ENCODE measurements at places on chromosomes 6 and 20.

- no peak for DNase-seq
These were observed 258.8 kb downstream of the GMDS start for GRCh38 chr6:1986454-1987243.

DNA sequence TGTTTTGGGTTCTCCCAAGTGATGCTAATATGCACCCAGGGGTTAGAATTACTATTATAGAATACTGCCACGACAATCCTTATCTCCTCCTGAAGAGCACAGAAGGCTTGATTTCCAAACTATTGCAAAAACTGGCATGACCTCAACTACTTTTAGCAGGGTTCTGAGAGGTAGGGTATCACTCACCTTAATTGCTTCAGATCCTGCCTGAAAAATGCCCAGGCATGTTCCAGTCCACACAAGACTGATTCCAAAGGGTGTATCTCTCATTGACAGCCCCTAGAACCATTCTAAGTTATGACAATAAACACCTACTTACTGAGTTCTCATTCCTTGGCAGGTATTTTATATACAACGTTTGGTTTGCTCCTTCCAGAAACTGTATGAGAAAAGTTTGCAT lies 5.0 kb upstream of the DSE start:
- no peak for DNase-seq

- DNase-seq: no peak
These were observed 104.3 kb downstream of the SULF2 start for GRCh38 chr20:47680804-47681529.

- DNase-seq: no peak
These were observed 44.7 kb upstream of the CNKSR3 start for GRCh38 chr6:154555073-154555677.

DNA sequence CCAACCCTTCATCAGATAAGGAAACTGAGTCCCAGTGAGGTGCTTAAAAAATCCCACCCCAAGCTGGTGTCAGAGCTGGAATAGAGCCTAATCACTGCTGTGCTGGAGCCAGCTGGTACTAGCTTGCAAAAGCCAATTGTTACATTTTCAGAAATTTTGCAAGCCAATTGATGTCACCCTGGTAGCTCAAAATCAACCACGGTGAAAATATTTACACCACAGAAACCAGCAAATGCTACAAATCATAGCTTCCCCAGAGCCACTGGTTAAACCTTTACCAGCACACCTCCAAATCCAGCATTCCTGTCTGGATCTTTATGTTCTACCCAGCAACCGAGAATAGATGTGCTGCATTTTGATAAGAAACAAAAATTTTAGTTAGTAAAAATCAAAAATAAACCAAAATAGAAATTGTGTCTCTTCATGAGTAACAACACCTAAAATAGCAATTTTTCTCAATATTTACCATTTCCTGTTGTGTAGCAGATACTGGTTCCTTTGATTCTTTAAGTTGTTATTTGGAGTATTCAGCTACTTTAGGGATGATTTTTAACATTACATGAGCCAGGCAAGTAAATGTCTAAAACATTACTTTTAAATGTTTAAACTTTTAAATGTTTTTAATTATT lies 7.2 kb upstream of the LCA5 start:
- no peak for DNase-seq

- no peak for DNase-seq
These were observed 34.9 kb downstream of the GPLD1 start for GRCh38 chr6:24454452-24454851.

DNA sequence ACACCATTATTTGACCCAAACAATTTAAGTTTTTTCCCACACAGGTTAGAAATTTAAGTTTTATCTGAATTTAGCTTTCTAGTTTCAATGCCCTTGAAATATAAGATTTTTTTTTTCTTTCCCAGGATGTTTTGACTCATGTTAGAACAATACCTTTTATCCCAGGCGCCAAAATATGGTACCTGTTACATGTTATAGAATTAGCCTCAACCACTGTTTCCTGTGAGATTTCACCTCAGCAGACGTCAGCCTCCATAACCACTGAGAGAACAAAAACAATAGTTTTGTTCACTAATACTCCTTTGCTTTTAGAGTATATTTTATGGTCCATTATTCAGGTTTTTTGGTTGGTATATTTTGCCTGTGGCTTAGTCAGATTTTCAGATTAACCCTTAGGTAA lies 302.9 kb downstream of the CDKAL1 start:
- DNase-seq: no peak

- no peak for DNase-seq
These were observed 425.1 kb downstream of the FOXA2 start for GRCh38 chr20:22159276-22159675.

DNA sequence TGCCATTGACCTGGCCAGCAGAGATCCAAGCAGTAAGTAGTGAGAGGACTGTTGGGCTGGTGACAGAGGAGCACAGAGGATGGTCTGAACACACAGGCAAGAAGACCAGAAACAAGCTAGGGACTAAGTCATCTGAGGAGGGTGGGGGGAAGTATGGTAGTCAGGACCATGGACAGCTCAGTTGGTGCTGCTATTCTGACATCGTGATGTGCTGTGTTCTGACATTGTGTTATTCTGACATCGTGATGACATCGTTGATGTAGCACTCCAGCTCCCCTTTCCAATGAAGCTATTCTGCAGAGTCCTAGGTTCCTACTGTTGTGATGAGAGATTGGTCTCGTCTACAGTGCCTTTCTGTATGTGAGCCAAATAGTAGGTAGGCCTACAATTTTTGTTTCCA lies 28.7 kb downstream of the CFAP206 start:
- no peak for DNase-seq

- no peak for DNase-seq
These were observed 76.6 kb upstream of the PRND start for GRCh38 chr20:4645109-4645508.

DNA sequence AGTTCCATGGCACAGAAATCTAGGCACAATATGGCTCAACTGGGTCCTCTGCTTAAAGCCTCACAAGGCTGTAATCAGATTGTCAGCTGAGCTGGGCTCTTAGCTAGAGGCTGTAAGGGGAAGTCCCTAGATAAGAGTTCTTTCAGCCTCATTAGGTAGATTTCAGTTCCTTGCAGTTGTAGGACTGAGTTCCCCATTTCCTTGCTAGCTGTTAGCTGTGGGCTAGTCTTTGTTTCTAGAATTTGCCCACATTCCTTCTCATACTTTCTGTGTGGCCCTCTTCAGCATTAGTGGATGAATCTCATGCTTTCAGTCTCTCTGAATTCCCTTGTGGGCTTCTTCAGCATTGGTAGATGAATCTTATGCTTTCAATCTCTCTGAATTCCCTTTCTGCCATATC lies 71.0 kb upstream of the MRAP2 start:
- DNase-seq: no peak

DNA sequence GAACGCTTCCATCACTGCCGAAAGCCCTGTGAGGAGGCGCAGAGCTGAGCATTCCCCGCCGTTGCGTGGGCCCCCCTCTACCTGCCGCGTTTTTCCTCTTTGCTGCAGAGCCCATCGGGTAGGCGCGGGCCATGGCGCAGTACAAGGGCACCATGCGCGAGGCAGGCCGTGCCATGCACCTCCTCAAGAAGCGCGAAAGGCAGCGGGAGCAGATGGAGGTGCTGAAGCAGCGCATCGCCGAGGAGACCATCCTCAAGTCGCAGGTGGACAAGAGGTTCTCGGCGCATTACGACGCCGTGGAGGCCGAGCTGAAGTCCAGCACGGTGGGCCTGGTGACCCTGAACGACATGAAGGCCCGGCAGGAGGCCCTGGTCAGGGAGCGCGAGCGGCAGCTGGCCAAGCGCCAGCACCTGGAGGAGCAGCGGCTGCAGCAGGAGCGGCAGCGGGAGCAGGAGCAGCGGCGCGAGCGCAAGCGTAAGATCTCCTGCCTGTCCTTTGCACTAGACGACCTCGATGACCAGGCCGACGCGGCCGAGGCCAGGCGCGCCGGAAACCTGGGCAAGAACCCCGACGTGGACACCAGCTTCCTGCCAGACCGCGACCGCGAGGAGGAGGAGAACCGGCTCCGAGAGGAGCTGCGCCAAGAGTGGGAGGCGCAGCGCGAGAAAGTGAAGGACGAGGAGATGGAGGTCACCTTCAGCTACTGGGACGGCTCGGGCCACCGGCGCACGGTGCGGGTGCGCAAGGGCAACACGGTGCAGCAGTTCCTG lies 693 bp downstream of the FAM50B start:
- DNase-seq: no peak

- DNase-seq: no peak
These were observed 25.0 kb upstream of the HMGCLL1 start for GRCh38 chr6:55604021-55604420.

GRCh38 chr6:142830116-142830710 lies 114.8 kb downstream of the HIVEP2 start:
- no peak for DNase-seq

- DNase-seq: no peak
These were observed 146.7 kb downstream of the GJA10 start for GRCh38 chr6:90040931-90041330.

DNA sequence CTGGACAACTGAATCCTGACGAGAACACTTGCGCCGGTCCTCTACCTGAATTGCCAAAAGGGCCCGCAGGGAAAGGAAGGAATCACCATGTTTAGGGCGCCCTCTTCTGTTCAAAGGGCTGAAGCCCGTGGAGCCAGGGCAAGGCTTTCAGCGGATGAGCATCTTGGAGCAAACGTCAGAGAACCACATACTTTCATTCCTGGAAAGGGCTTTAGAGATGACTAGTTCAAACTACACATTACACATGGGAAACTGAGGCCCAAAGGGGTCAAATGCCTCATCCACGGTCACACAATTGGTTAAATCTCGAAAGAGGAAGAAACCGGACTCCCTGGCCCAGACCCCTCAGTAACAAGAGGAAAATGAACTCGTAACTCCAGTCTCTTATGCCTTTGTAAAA lies 11.5 kb upstream of the ZNF133 start:
- no peak for DNase-seq

DNA sequence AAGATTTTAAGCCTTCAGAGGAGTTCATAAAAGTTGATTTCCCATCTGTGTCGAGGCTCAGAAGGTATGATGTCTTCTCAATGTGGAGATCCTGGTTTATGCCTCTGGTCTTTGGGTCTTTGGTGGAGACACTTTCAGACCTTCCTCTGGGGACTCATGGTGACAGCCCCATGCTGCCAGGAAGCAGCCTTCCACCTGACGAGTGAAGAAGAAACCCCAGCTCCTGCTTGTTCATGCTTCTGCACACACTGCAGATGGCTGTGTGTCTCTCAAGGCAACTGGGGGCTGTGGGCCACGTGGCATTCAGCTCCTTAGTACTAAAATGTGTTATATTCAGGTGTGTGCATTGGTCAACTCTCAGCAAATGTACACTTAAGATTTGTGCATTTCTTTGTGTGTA lies 4.9 kb upstream of the SCP2D1 start:
- no peak for DNase-seq

DNA sequence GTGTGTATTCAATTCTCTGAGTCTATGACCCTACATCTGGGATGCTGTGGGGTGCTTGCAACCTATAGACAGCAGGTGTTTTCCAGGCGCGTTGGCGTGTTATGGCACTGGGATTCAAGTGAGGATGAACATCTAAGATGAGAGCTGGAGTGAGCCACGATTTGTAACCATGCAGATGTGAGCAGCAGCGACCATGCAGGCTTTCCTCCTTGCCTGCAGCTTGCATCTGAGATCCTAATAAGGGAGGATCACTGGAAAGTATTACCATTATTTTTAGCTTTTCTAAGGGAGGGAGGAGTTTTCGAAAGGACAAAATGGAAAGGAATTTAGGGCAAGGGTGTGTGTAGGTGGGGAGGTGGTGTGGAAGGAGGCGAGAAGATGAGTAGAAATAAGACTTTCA lies 216.7 kb downstream of the ATXN1 start:
- DNase-seq: no peak

DNA sequence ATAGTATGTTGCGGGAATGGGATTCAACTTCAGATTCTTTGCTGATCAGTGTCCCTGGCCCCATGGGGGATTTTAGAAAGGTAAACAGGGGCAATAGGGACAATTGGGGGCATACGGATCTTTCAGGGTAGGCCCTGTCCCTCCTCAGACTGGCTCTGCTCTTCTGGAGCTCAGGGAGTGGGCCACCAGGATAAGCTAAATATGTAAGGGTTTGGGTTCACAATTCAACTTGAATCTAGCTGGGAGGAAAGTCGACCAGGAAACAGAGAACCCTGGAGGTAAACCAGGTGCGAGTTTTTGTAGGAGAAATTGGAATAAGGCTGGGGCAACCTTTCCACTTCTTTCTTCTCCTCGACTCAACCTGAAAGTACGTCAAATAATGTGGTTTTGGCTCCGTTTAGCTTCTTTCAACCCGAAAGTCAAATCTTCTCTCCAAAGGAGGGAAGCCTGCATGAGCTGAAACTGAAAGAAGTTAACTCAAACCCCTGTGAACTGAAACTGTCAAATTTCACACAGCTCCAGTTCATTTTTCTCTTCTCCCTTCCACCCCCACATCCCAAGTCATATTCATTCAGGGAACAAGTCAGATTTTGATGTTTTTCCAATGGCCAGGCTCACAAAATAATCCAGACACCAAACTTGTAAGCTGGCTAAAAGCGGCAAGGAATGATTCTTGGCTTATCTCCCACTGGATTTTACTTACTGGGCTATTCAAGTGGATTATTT lies 278.2 kb downstream of the CLIC5 start:
- no peak for DNase-seq

DNA sequence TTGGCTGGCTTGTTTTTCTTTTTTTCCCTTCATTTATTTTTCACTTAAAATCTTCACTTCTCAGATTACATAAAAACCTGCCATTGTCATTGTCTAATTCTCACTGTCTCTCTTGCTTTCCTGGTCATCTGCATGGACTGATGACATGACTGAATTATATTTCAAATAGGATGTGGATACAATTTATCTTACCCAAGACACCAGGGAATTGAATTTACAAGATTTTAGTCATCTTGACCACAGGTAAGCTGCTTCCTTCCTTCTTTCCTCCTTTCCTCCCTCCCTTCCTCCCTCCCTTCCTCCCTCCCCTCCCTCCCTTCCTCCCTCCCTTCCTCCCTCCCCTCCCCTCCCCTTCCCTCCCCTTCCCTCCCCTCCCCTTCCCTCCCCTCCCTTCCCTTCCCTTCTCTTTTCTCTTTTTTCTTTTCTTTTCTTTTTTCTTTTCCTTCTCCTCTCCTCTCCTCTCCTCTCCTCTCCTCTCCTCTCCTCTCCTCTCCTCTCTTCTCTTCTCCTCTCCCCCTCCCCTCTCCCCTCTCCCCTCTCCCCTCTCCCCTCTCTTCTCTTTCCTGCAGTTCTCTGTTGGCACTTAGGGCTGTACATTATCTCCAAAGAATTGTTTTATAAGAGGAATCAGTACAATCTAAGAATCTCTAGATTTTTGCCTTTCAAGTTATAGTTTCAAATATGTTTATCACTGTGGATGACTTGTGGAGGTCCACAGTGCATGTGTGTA lies 171.5 kb downstream of the CARMIL1 start:
- DNase-seq: no peak

DNA sequence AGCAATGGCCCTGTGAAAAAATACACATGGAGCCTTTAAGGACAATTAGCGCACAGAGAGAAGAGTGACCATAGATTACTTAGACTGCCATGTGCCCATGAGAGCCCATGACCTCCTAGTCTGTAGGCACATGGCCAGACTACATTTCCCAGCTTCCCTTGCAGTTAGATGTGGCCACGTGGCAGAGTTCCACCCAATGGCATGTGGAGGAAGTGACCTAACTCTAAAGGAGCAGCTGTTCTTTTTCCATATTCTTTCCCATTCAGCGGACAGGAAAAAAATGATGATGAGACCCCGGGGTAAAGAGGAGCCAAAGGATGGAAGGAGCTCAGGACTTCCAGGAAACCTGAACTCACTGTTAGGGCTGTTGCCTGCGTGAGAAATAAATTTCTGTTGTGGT lies 116.6 kb downstream of the CBLN4 start:
- DNase-seq: no peak

- no peak for DNase-seq
These were observed 24.4 kb downstream of the ARG1 start for GRCh38 chr6:131597446-131597845.

All from cortex of kidney (tissue), 1 donor.